ENCODE measurements at places on chromosomes 1 and 21.

DNA sequence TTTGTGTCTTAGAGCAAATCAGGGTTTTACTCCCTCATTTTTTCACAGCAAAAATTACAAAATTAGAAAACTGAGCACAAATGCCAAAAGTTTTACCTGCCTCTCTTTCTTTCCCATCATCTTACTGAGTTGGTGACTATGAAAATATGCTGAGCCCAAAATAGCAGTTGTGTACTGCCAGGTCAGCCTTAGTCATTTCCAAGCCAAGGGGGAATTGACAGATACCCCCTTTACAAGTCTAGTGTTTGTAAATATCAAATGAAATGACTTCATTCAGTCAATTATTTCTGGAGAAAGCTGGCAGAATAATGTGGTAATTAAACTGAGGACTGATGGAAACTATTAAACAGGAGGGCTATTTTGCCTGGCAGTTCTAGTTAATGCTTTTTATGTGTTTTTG, 11.4 kb upstream of the GORAB start:
- DNase-seq = no peak

- no peak for DNase-seq
These were observed 141.4 kb downstream of the SYT2 start for GRCh38 chr1:202568826-202569225.

DNA sequence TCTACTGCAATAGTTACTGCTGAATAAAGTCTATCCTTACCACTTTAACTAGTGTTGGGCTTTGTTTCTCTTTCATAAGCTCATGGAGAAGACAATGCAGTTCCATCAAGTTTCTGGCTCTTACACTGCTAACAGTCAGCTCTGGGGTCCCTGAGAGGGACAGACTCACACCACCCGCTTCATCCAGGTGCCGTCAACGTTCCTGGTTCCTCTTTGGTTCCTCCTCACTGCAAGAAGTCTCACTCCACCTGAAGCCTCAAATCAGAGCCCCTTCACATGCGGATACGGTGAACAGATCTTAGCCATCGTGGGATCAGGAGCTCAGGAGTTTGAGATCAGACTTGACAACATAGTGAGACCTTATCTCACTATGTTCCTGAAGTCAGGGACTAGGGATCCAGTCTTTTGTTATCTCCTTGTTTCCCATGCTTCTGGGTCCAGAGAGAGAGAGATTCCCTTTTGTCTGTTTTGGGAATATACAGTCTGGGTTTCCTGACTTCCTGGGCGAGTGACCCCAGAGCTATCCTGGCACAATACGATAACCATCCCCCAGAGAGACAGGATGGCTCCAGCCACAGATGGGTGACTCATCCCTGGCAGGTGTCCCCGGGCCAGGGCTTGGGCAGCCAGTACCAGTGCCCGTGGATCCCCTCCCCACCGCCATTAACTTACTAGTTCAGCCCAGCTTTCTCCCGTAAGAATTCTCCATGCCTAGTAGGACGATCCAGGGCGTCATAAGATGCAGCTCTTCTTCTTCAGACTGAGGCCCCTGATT, 14.3 kb upstream of the PCP4 start:
- DNase-seq = no peak

GRCh38 chr1:114155706-114156105, 2.0 kb upstream of the SYT6 start:
- DNase-seq = no peak
